OCI-LY7 (cell line): ENCODE measurements at places on chromosomes 13 and 19. TPM values are rescaled to one million over a fixed set of nuclear protein-coding genes. Genes with fewer than 3 reads are reported as not detected.

DNA sequence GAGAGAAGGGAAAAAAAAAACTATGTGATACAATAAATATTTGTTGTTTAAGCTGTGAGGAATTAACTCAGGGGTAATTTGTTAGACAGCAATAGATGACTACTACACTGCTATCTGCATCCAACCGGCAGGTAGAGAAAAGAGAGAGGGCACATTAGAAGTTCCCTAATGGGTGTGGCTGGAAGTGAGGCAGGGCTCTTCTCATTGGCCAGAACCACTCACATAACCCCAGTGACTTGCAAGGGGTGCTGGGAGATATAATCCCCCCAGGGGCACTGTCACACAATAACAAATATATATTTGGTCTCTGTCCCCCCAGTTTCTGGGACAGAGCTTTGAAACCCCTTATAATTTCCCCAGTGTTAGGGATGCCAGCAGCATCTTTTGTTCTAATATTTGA, 24.3 kb downstream of the FGF21 start:
- DNase-seq, result peak; percentile 58

GRCh38 chr13:33186861-33187291, 98.7 kb downstream of the STARD13 start:
- no peak for DNase-seq

- DNase-seq, result peak; percentile 22
Measured at GRCh38 chr19:54448040-54448773, 792 bp upstream of the LENG8 start.

DNA sequence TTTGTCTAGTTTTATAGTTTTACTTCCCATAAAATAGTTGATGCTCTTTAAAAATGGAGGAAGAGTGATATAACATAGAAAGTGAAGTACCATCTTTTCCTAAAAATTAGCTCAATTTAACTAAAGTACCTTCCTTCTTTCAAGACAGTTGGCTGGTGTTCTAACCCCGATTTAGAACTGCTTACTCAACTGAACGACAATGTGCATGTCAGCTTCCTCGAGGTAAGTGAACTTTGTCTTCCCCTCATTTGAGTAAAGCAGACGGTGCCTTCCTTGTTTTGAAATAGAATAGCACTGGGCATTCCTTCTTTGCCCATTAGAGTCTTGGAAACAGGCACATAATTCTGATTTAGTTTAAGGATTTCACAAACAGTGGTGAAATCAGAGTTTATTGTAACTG, 1519.2 kb downstream of the EFNB2 start:
- no peak for DNase-seq

GRCh38 chr19:49415102-49415809, 8.0 kb downstream of the PTH2 start:
- peak; percentile 19 for DNase-seq

DNA sequence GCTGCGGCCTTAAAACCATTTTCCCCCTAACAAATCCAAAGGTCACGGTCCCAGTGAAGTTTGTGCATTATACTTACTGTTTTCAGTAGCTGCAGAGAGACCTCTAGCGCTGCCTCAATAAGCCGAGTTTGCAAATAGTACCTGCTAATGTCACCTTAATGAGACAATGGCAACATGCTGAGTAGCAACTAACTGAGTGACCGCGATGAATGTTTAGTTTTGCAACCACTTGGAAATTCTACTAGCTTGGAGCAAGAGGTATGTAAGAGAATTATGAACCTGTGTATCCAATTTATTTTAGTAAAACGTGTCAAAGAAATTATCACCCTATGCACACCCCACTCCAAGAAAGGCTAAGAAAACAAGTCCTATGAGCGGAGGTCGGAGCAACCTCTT, 1.2 kb downstream of the KPNA3 start:
- DNase-seq, result peak; percentile 74

- no peak for DNase-seq
Measured at GRCh38 chr13:43030548-43030947, 7.2 kb downstream of the DNAJC15 start.

DNA sequence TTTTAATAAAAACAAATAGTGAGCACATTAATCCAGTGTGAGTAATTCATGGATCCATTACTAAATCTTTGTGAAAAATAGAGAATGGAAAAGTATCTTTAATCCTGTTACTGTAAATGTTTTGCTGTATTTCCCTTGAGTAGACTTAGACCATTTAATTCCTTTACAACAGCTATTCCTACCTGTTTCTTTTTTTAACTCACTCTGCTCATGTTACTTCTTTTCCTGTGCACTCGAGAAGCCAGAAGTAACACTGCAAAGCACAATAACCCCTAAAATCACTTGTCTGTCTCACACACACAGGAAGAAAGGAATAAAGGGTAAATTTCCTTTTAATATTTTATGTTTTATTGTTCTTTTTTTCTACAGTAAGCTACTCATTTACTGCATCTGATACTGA, 244.3 kb downstream of the SHISA2 start:
- no peak for DNase-seq

PSG11 gene
- not detected in 2 replicates for total RNA-seq

SGCG gene
- total RNA-seq, result not detected in 2 replicates

CPB2 gene
- total RNA-seq, result not detected in 2 replicates
